T-cell (primary cell): ENCODE measurements at places on chromosomes 3 and 15. TPM values are rescaled to one million over a fixed set of nuclear protein-coding genes. Genes with fewer than 3 reads are reported as not detected.

- no peak for DNase-seq
These were observed 102.2 kb downstream of the CD47 start for GRCh38 chr3:107988460-107989175.

GRCh38 chr3:111729087-111729846 is 129.8 kb upstream of the PHLDB2 start:
- no peak for DNase-seq

DNA sequence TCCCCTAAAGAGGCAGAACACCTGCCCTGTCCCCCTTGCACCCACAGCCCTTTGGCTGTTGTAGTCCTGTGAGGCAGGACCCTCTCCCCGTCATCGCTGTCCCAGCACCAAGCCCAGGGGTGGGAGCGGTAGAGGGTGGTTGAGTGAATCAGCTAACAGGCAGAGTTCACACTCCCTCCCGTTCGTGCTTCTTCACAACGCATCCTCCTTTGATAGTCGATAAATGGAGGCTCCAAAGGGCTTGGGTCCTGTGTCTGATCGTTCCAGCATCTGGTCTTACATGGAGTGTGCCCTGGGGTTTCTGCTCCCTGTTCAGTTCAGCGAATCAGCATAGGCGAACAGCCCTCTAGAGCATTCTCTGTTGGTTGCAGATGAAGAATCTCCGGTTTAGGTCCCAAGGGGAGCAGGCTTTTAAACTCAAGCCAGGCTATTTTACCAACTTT is 820 bp upstream of the HMCES start:
- no peak for DNase-seq

DNA sequence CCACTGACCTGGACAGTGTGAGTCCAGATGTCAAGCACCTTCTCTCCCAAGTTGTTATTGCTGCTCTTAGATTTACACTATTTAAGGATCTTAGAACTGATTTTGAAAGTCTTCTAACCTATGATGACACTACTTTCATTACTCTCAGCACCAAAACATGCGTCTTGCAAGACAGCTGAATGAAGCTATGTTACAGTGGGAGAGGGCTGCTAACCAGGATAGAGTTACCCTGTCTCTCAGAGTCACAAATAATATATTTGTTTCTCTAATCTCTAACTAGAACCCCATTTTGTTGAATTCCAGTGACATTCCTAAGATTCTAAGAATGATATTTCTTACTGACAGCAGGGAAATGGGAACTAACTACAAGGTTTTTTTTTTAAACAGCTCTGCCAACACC is 455.5 kb downstream of the MAGI1 start:
- no peak for DNase-seq

The GABRA5 gene
- total RNA-seq, result not detected

The BLM gene
- total RNA-seq, result 6.0 TPM

The RSL24D1 gene
- total RNA-seq, result 90.5 TPM

The CD96 gene
- total RNA-seq, result 226 TPM

The ZNF609 gene
- total RNA-seq, result 52.7 TPM

DNA sequence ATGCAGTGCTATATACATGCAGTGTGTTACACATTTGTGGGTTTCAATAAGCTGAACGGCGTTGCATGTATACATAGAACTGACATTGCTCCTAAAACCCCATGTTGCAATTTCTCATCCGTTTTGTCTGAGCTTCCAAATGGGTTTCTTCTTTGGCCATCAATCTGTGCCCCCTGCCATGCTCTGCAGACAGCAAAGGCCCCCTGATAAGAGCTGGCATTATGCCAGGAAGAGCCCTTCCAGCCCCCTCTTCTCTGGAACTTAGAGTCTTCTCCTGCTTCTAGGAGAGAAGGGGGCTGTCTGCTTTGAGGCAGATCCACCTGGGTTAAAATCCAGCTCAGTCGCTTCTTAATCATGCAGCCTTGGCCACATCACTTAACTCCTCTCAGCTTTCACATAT is 254.0 kb downstream of the SLCO3A1 start:
- no peak for DNase-seq

The ROPN1 gene
- total RNA-seq, result not detected

GRCh38 chr3:4750306-4750968 is 228.8 kb upstream of the BHLHE40 start:
- no peak for DNase-seq

DNA sequence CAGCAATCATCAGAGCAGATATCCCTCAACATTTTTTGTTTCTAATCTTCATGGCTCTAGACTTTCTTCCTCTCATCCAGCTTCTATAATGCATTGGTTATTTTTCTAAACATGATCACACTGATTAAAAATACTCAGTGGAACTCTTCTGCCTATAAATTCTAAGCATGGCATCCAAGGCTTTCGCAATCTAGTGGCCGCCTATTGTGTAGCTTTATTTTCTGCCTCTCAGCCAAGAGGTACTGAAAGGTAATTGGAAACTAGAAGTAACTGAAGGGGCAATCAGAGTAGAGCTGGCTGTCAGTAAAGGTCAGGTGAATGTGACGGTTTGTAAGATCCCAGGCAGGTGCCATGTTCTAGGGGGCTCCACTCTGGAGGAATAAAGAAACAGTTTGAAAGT is 33.4 kb downstream of the OXSM start:
- DNase-seq, result no peak

The ADGRG7 gene
- not detected for total RNA-seq

- no peak for DNase-seq
These were observed 2.2 kb downstream of the STRA6 start for GRCh38 chr15:74200412-74200815.

DNA sequence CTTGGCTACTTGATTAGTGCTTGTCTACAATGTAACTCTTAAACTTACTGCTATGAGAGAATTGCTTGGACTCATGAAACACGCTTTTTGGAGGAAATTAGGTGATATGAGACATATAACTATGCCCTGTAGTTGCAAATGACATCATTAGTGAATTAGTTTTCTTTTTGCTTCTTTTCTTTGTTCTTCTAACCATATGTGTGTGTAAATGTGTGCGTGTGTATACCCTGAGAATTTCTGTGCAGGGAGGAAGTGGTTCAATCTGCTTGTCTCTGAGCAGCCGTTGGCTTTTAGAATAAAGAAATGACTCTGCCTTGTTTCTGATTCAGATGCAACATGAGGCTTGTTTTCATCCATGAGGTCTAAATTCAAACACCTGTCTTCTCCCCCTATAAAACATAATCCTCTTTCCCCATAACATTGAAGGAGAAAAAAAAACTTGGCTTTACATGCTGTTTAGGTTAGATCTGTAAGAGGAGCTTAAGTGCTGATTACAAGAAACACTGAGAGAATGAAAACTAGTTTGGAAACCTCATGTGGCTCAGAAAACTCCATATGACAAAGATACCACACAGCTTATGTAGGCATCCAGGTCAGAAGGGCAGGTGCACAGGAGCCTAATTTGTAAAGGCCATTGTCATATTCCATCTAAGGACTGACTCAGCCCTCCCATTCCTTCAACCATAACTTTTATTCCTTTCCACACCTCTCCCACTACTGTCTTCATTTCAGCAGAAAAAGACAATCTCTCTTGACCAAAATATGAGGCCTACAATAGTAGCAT is 30.5 kb upstream of the BLM start:
- DNase-seq, result no peak

DNA sequence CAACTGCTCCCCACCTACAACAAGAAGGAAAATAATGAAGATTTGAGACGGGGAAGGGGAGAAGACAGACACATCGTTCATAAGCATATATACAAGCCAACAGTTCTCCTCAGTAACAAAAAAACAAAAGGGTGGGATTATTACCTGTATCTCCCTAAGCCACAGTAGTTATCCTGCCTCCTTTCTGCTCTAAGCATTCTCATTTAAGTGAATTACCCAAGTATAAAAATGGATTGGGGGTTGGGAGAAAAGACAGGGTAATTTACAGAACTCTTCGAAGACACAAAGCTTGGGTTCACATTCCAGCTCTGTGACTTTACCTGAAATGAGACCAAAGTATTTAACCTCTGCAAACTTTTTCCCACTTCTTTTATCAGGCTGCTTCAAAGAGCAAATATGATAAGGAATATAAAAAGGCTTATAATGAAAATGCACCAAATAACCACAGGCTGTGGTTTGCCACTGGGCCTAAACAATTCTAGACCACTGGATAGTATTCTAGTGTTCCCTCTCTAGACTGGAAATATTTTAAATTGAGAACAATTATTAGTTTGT is 64.4 kb downstream of the UACA start:
- DNase-seq, result no peak

DNA sequence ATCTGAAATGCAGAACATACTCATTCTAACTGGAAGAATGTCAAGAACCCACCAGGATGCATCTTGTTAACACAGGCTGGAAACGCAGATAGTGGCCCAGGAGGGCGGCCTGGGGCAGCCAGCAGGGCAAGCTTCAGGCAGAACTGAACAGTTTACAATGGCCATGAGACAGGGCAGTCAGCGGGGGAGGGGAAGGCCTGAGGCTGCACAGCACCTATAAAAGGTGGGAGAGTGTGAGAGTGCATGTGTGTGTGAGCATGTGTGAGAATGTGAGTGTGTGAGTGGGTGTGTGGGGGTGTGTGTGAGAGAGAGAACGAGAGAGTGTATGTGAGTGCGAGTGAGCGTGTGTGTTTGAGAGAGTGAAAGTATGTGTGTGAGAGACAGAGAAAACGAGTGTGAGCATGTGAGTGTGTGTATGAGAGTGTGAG is 26.8 kb upstream of the SLCO2A1 start:
- no peak for DNase-seq

- DNase-seq, result no peak
These were observed 108.4 kb upstream of the ZNF385D start for GRCh38 chr3:21859124-21860081.

DNA sequence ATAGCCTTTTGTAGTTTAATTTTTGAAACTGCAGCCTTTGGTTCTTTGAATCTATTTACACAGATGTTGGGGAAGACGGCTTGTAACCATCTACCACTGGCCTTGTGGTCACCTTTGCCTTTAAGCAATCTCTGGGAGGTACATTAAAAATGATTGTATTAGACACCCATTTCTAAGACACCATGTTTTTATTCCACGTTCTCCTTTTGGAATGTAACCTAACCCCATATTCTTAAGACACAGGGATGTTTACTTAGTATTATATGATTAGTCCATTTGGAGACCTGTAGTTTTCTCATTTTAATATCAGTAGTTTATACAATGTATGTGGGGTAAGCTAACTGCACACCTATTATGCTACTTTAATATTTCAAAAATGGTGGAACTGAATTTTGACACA is 175.1 kb upstream of the PLSCR5 start:
- DNase-seq, result no peak

- no peak for DNase-seq
These were observed 792.6 kb downstream of the NAALADL2 start for GRCh38 chr3:175651716-175652115.

GRCh38 chr15:70956201-70956995 is 63.8 kb downstream of the LRRC49 start:
- no peak for DNase-seq

- DNase-seq, result peak; percentile 49
These were observed 16.8 kb upstream of the ESYT3 start for GRCh38 chr3:138417559-138417982.

The GNB4 gene
- total RNA-seq, result 2.7 TPM

The TRH gene
- total RNA-seq, result not detected

The NLGN1 gene
- 0.18 TPM for total RNA-seq

- no peak for DNase-seq
These were observed 669.0 kb downstream of the FHIT start for GRCh38 chr3:60582288-60582687.

The AP3B2 gene
- total RNA-seq, result 1.2 TPM

GRCh38 chr3:188176476-188176875 is 22.5 kb downstream of the LPP start:
- no peak for DNase-seq

DNA sequence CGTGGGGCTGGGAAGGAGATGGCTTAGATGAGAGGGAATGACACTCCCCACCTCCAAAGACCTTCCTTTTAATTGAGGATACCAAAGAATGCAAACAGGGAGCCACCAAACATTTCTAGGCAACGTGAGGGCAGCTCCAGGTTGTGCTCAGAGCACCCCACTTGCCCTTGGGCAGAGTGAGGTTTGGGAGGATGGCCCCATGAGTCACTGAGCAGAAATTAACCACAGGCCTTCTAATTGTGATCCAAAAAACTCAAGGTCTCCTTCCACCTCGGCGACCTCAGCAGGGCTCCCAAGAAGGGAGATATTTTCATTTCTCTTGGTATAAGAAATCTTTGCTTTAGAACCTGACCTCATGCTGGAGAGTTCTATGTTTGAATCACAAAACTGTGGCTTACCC is 305.0 kb upstream of the TPM1 start:
- DNase-seq, result no peak

The IL5RA gene
- total RNA-seq, result 0.60 TPM

GRCh38 chr15:92954578-92954977 is 54.5 kb downstream of the CHD2 start:
- DNase-seq, result no peak

GRCh38 chr3:118262800-118263402 is 771.7 kb downstream of the IGSF11 start:
- DNase-seq, result no peak

GRCh38 chr3:153210660-153211059 is 48.6 kb downstream of the RAP2B start:
- DNase-seq, result no peak

- DNase-seq, result no peak
These were observed 36.4 kb downstream of the SUCNR1 start for GRCh38 chr3:151909681-151910405.

The SUSD5 gene
- total RNA-seq, result not detected

The KIF23 gene
- total RNA-seq, result 2.2 TPM

The SLC28A2 gene
- not detected for total RNA-seq

The SLC22A13 gene
- 0.68 TPM for total RNA-seq

- no peak for DNase-seq
These were observed 40.2 kb upstream of the ATP13A5 start for GRCh38 chr3:193418576-193419373.

The FAM174B gene
- 12.3 TPM for total RNA-seq

The LRRN1 gene
- total RNA-seq, result 0.70 TPM

- no peak for DNase-seq
These were observed 186.1 kb downstream of the TJP1 start for GRCh38 chr15:29636140-29636539.

GRCh38 chr15:77907824-77908751 is 169.4 kb downstream of the TBC1D2B start:
- DNase-seq, result peak; percentile 44

DNA sequence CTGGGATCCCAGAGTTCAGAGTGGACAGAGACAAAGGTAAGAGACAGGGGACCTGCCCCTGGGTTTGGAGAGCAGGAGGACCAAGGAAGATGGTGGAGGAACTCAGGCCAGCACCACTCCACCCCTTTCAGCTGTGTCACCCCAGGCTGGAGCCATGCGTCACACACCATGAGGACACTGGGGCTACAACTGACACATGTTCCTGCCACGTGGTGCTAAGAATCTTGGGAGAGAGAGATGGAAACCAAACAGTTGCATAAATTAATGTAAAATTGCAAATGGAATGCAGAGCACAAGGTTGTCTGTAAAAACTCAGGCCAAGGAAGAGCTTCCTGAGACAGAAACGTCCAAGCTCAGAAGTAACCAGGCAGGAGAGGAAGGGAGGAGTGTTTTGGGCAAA is 22.7 kb upstream of the VPS33B start:
- DNase-seq, result no peak

GRCh38 chr3:49841126-49841696 is 15.2 kb downstream of the TRAIP start:
- no peak for DNase-seq

The ITPR1 gene
- 53.8 TPM for total RNA-seq

GRCh38 chr3:177530908-177531307 is 333.6 kb upstream of the TBL1XR1 start:
- no peak for DNase-seq

GRCh38 chr15:48636511-48636910 is 9.0 kb downstream of the FBN1 start:
- DNase-seq, result no peak

The KLF15 gene
- 0.33 TPM for total RNA-seq
